ENCODE measurements at places on chromosomes 2 and 18.
A peak's percentile ranks its signal among the peaks of the same experiment; 100 is the strongest.

DNA sequence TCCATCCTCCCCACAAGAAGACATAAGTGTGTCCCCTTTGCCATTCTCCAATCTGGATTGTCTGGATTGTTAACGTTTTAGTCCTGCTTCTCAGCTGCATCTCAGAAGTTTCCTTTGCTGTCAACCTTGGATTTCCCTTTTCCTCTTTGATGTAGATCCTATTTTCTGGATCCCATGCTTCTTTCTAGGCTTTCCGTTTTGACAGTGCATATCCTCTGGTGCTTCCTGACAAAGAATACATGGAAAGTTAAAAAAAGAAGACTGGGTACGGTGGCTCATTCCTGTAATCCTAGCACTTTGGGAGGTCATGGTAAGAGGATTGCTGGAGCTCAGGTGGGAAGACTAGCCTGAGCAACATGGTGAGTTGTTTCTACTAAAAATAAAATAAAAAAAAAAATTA lies 26.8 kb downstream of the ABI2 start:
- DNase-seq: no peak

- DNase-seq: no peak
These were observed 136.3 kb upstream of the CCDC68 start for GRCh38 chr18:55095584-55095983.

DNA sequence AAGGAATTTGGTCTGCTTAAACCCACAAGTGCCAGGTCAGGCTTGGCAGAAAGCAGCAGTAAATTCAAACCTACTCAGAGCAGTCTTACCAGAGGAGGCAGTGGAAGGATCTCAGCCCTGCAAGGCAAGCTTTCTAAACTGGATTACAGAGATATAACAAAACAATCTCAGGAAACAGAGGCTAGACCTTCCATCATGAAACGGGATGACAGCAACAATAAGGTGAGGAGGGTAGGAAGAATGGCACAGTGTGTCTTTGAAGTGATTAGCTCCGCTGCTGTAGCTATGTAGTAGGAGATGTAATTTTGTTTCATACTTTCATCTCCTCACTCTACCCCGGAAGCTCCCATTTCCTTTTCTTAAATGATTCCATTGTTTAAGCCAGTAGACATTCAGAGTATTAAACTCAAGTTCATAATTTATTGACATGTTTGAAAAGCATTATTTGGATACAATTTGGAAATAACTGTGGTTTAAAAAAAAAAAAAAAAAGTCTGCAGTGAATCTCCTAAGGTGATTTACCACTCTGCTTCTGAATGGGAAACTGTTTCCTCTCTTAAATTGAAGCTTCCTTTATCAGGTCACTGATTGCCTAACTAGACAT lies 29.4 kb upstream of the DYSF start:
- DNase-seq: no peak

DNA sequence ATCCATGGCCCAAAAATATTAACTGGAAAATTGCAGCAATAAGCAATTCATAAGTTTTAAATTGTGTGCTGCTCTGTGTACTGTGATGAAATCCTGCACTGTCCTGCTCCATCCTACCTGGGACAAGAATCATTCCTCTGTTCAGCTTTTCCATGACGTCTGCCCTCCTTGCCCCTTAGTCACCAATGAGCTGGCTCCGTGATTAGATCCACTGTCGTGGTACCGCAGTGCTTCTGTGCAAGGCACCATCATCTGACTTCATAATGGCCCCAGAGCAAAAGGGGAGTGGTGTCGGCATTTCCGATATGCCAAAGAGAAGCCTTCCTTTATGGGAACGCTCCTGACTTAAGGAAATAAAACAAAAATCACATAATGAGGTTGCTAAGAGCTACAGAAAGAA lies 3.4 kb upstream of the FAHD2A start:
- DNase-seq: no peak

GRCh38 chr18:11946756-11947155 lies 34.6 kb upstream of the IMPA2 start:
- no peak for DNase-seq

GRCh38 chr2:76296438-76296837 lies 585.7 kb upstream of the GCFC2 start:
- no peak for DNase-seq

DNA sequence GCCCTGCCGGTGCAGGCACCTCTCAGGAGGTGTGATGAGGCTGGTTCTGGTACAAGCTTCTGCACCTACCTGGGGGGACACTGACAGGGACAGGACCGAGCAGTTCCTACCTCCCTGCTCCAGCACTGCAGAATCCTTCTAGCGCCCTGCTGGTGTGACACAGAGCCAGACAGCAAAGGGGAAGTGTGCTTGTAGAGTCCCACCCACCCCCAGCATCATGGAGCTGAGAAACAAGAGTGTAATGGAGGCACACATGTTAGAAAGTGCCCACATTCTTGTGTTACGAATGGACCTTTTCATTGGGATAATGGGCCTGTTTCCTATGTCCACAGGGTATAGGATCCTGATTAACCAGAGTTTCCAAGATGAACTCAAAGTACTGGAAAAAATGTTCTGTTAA lies 38.3 kb downstream of the OXER1 start:
- DNase-seq: no peak

DNA sequence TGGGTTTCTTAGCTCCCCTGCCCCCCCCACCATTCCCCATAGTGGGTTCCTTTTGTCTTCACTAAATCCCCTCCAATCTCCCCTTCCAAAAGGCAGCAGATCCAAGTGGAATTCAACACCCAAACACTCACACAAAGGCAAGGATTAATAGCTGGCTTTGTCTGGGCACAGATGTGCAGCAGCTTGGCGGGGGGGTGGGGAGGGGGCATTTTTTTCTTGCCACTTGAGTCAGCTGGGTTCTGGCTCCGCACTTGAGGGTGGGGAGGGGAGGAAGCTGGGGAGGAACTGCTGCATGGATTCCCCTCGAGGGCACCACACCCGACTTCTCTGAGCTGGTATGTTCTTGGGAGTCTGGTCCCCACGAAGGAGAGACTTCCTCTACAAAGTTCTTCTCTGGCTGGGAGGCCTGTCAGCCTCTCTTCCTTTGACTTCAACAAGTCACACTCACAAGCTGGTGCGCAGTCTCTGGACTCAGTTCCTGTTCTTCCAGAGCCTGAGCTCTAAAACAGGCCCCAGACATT lies 36.0 kb downstream of the SERTAD2 start:
- no peak for DNase-seq

- DNase-seq: no peak
These were observed 48.0 kb upstream of the GPR17 start for GRCh38 chr2:127597984-127598380.

DNA sequence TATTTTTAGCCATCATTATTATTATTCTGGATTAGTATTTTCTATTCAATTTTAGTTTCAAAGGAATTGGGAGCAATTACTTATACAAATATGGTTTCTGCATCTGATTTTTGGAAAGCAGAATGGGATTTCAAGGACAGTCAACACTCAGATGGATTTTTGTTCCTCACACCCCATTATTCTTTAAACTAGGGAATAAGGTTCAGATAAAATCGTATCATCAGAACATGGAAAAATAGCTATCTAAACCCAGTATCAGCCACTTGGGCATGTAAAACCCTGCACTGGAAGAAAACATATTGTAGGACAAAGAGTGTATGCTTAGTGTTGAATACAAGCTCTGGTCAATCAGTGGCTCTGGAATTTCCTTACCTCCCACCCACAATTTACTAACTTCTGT lies 452.5 kb downstream of the ZNF516 start:
- no peak for DNase-seq

GRCh38 chr2:37387148-37387835 lies 42.9 kb downstream of the QPCT start:
- DNase-seq: no peak

DNA sequence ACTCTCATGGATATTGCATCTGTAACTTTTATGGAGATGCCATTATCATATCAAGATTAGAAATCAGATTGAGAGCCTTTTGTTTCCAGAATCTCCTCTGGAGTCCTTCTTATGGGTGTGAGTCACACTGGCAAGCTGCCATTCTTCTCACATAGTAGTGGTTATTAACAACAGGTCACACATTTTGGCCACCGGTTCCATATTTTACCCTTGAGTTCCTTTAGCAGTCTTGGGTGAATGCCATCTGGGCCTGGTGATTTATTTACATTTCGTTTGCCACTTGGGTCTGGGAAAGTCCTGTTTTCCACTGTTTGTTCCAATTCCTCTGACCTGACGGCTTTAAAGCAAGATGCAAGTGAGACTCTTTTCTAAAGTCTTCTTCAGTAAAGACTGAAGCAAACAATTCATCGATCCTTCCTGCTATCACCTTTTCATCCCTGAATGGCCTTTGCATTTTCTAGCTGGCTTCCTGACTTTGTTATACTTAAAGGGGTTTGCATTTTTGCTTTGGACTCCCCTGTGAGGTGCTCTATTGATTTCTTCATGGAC lies 80.5 kb upstream of the CAVIN2 start:
- DNase-seq: peak; percentile 94

- no peak for DNase-seq
These were observed 32.7 kb upstream of the ABCA12 start for GRCh38 chr2:215171151-215171550.

- DNase-seq: no peak
These were observed 78.5 kb downstream of the LRP1B start for GRCh38 chr2:142052220-142052863.

DNA sequence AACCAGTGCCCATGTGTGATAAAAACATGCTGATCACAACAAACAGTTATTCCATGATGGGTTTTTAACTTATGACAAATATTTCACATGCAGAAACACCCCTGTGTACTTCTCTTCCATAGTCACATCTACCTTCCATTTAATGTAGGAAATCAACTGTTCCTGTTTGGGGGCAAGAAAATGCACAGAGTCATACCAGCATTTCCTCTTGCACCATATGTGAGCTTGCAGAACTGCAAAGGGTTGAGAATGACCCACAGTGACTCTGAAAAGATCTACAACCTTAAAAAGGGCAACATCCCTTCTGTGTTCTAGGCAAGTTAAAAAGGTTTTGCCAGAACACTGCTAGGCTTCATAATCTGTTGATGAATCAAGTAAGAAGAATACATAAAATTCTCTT lies 9.9 kb downstream of the BMP10 start:
- DNase-seq: no peak

GRCh38 chr2:233983445-233983844 lies 66.3 kb downstream of the TRPM8 start:
- no peak for DNase-seq

- no peak for DNase-seq
These were observed 311.6 kb downstream of the EN1 start for GRCh38 chr2:118535818-118536212.
